ENCODE measurements at places on chromosomes 11 and 22.

DNA sequence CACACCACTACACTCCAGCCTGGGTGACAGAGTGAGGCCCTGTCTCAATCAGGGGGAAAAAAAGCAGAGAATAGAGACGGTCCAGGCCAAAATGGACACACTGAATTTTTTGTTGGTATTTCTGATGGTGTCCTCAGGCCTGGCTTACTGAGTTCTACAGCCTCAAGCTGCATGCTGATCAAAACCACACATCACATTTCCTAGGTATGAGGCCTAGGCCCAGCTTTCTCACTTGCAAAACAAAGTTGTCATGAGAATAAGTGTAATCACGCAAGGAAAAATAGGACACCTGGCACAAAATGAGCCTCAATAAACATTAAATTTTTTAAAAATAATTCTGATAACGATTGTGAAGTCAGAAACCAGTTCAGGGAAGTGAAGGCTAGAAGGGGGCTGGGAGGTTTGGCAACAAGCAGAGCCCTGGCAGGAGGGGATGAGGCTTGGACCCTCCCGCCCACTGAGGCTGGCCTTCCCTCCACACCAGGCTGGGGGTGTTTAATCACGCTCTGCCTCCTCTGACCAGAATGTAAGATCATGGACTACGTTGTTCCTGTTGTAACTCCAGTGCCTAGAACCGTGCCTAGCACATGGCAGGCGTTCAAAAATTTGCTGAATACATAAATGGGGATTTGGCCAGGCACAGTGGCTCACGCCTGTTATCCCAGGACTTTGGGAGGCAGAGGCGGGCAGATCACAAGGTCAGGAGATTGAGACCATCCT lies 18.1 kb downstream of the PACSIN2 start:
- no peak for DNase-seq

DNA sequence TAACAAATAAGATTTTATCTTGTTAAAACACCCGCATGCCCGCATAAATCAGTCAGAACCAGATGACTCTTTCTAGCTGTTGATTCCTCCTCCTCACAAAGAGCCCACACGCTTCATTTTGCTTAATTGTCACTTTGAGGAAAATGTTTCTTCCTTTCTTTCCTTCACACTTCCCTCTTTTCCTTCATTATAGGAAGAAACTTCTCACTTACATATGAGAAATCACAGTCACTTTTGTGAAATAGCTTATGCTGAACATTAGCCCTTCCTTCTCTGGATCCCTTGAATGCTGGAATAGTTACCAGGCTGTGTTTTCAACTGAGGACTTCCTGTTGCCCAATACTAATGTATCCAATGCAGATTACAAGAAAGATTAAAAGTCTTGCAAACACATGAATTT lies 5.8 kb downstream of the MS4A6E start:
- DNase-seq = no peak

GRCh38 chr22:40376149-40376548 lies 5.8 kb downstream of the SGSM3 start:
- DNase-seq = no peak

GRCh38 chr11:78315724-78316123 lies 101.9 kb downstream of the GAB2 start:
- DNase-seq = no peak

GRCh38 chr11:46491661-46492330 lies 100.2 kb upstream of the CHRM4 start:
- no peak for DNase-seq

DNA sequence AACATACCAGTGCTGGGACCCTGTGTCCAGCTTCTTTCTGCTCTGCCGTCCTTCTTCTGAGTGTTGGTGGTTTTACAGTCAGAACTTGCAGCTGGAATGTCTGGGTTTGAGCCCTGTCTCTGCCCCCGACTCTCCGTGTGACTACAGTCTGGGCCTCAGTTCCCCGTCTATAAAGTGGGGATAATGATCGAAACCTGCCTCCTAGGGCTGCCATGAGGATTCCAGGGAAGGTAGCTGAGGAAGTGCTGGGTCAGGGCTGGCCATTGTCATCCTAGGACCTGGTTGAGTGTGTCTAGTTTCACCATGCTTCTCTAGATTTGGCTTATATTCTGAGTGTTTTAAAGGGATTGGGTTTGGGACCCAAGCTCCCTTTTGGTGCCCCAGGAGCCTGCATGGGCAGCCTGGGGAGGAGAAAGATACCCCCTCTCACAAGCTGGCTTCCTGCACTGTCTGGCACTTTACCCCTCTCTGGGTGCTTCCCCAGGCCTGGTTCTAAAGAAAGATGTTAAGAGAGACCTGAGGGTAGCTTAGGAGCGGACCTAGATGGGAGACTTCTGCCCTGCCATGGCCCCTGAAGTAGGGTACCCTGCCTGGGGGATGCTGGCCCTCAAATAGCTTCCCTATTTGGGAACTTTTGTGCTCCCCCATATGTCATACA lies 49.9 kb downstream of the TSPAN18 start:
- no peak for DNase-seq

- DNase-seq = no peak
Observed at GRCh38 chr22:27775087-27775698, 26.4 kb downstream of the MN1 start.

DNA sequence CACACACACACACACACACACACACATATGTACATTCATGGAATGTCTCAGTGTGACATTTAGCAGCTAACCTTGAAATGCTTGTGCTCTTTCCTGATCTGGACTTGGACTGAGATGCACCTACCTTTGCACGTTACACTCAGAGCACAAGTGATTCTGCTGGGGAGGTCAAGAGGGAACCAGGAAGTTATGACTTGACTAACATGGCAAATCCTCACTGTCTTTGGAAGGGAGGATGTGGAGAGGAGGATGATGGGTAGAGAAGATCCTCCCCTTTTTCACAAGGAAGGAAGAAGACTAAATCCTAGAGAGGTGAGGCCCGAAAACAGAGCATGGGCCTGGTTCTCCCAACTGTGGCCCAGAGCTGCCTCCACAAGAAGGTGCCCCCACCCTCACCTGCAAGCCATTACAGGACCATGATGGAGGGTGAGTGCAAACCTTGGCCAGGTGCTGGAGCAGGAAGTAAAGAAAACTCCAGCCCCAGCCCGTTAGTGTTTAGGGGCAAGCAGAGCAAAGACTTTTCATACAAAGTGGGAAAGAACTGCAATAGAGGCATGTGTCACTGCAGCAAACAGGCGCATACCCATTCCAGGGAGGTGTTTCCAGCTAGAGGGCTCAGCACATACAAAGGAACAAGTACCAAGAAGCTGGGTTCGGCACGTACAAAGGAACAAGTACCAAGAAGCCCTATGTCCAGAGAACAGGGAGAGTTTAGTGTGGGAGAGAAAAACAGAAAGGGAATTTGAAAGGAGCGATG lies 26.4 kb downstream of the SCN4B start:
- DNase-seq = no peak

DNA sequence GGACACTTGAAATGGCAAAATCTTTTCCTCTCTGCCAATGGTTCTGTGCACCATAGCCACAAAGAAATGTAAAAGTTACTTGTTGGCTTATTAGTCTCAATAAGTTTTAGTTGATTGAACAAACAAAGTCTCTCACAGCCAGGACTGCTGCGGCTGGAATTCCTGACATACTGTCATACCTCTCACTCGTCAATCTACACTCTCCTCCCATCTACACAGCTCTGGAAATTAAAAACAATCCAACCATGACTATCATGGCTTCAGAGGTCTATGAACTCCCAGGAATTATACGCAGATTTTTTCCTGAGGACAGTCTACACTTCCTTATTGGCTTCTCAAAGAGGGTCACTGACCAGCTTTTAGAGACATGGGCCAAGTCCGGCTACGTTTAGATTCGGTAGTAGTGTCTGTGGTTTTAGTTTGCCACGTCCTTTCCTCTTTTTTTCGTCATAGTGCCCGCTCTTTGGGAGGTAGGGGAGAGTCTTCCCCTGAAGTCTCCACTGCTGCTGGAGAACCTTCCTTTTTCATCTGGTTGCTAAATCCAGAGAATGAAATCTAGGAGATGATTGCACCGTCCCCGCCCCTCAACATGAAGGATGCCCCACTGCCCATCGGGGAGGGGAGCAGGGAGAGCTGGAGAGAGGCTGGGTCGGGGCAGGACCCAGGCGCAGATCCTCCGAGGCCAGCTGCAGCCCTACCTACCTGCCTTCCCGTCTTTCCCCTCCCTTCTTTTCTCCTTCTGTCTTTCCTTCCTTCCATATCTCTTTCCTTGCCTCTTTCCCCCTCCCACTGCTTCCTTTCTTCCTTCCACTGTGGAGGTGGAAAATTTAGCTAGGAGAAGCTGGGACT lies 1.0 kb upstream of the PLEKHB1 start:
- DNase-seq = no peak

DNA sequence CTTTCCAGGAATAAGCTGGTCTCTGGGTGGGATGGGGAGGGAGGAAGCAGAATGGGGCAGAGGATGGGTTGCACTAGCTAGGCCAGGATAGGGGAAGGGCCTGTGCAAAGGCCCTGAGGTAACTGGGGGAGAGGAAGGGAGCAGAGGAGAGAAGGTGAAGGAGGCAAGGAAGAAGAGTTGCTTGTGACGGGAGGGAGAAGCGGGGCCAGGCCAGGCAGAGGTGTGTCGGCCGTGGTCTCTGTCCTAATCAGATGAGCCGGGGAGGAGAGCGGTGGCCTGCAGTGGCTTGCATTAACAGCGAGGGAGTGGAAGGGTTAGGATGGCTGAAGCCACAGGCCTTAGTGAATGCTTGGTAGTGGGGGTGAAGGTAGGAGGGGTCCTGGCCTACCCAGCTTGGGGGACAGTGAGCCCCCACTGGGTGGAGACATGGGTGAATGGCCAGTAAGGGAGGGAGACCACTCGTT lies 6.0 kb upstream of the DERL3 start:
- no peak for DNase-seq

DNA sequence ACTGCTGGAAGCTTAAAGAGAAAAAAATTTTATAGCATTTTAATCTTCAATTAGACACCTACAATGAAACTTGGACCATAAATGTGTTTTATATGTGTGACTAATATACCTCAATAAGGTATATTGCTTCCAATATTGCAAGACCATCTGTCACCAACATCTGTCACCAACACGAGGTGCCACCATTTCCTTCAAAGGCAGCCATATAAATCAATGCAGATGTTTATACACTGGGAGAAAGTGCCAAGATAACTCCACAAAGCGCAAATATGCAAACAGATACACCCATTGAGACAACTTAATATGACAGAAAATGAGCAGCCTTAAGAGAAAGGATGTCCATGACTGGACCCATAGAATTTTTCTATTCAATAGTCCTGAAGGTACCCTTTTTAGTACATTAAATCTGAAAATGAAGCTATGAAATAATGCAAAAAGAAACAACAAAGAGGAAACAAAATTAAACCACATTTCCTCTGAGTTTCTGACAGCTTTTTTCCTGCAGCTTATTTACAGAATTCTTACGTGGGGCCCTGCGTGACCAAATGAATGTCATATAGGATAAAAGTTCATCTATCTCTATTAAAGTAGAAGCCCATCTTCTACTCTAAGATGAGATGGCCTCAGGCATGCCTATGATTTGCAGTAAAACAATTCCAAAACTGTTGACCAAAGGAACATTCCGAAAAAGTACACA lies 12.5 kb downstream of the MPZL3 start:
- no peak for DNase-seq

DNA sequence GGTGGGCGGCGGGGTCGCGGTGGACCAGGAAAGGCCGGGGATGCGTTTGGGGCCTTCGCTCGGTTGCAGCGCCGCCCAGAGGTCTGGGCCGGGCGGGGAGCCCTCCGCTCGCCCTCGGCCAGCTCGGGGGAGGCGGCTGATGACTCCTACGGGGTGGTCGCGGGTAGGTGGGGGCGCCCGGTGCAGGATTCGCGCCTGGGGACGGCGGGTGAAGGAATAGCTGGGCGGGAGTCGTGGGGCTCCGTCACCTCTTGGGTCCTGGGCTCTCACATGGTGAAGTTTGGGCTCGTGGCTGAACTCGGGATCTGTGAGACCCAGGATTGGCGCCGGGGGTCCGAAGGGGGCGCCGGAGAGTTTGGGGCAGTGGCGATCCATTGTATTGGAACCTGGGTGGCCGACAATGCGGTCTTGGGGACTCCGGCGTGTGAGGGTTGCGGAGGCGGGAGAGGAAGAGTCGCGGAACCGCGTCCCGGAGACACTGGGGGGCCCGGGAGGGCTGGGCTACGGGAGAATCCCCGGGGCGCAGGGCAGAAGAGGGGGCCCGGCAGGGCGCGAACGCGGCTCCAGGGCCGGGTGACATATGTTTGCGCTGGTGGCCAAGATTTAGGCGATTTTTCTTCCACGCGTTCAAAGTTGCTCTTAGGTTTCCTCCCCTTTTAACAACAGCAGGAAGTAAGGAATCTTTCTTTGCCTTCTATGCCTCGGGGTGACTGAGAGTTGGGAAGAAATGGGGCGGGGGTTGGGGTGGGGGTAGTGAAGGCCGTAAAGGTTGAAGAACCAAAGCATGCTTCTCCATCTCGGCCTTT lies 935 bp downstream of the QSER1 start:
- DNase-seq = peak; percentile 20

DNA sequence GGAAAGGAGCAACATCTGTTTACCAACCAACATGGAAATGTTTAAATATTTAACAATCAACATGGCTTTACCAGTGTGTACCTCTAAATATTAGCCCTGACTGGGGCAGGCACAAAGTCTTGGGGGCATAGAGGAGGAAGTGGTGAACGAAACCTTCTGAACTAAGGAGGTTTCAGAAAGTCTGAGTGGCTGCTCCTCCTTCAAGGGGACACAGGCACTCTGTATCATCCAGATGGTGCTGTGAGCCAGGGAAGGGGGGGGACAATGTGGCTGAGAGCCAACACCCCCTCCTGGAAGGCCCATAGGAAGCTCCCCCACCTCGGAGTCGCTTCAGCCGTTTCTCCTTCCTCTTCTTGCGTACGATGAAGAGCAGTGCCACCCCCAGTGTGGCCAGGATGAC lies 107.7 kb downstream of the CEP164 start:
- no peak for DNase-seq

DNA sequence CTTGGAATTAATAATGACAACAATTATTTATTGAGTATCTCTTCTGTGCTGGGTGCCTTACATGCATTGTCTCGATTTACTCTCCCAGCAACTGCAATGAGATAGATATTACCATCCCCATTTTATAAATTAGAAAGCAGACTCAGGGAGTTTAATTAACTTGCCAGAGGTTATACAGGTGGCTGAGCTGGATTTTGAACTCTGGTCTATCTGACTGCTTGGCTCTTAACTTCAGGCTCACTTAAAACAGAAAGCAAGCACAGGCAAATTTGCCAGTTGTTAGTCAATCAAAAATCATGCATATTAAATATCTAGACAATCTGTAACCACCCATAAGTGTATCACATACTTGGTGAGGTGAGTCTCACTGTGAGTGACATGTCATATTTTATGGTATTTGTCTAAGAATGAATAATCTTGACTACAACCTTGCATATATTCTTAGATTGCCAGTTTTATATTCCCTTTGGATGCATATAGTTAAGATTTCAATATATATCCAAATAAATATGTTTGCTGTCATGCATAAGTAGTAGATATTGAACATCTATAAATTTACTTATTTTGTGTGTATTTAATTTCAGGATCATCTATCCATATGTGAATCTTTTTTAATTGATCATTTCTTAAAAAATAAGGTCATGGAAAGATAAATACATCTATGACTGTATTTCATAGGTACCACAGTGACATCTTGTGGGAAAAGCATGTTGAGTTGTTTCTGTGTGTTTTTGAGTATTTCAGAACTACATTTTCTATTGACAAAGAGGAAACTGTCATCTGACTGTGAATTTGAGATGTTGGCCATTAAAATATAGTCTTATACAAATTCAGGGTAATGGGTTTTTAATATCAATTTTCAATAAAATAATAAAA lies 112.0 kb upstream of the ARHGAP42 start:
- DNase-seq = peak; percentile 16
